B cell (primary cell): ENCODE measurements at places on chromosomes 3 and 15. TPM values are rescaled to one million over a fixed set of nuclear protein-coding genes. Genes with fewer than 3 reads are reported as not detected.

AADAC gene
- not detected in 2 replicates for total RNA-seq

EPB42 gene
- not detected in 2 replicates for total RNA-seq

ZNF860 gene
- 41.4 and 45.9 TPM in 2 replicates for total RNA-seq

GRCh38 chr15:76809412-76810103, 95.6 kb downstream of the SCAPER start:
- no peaks in the 10 kb centered on the region for H3K4me1 ChIP-seq
- DNase-seq: no peak
- H3K36me3 ChIP-seq: no peaks in the 10 kb centered on the region
- no peak overlapping the region for H3K4me3 ChIP-seq
- H3K27me3 ChIP-seq: no peaks in the 10 kb centered on the region

GRCh38 chr3:22990291-22991200, 212.6 kb upstream of the UBE2E2 start:
- no peak overlapping the region for H3K27ac ChIP-seq
- no peak for DNase-seq
- no peaks in the 10 kb centered on the region for H3K36me3 ChIP-seq
- H3K27me3 ChIP-seq: no peaks in the 10 kb centered on the region
- no peaks in the 10 kb centered on the region for H3K4me1 ChIP-seq

CLDN1 gene
- not detected in 2 replicates for total RNA-seq

DNA sequence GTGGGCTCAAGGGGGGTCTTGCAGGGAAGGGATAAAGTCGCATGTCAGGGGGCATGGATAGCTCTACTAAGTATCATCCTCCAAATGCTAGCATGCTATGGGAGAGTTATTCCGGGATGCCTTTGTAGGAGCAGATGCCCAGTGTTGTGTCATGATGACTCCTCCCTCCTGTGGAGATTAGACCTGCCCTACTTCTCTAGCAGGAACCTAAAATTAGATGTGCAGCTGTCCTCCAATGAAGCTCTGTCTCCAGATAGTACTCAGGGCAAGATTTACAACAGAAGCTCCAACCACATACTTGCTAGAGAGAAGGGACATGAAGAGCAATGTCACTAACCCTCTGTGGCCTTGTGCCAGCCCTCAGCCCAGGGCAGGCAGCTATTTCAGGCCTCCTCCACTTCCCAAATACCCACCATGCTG, 82.5 kb downstream of the AGBL1 start:
- DNase-seq: no peak
- H3K4me3 ChIP-seq: no peak overlapping the region
- H3K27ac ChIP-seq: no peak overlapping the region
- H3K36me3 ChIP-seq: no peaks in the 10 kb centered on the region

- H3K4me3 ChIP-seq: no peak overlapping the region
- no peak overlapping the region for H3K27ac ChIP-seq
- H3K4me1 ChIP-seq: no peaks in the 10 kb centered on the region
- no peak for DNase-seq
Observed at GRCh38 chr3:150059729-150060128, 89.0 kb upstream of the PFN2 start.

DNA sequence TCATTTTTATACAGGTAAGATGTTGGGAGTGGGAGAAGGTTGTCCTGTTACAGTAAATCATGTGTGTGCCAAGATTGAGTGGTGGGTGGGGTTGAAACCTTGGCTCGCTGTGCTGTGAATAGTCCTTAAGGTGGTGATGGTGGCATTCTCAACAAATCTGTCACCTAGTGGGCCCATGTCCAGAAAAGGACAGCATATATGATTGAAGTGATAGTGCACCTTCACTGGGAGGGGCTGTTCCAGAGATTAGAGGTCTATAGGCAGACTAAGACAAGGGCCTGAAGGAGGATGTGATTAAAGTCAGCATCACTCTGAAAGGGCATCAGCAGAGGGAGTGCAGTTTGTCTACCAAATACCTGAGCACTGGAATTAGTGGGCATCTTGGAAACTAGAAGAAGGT, 374.2 kb upstream of the C2CD4B start:
- no peaks in the 10 kb centered on the region for H3K4me1 ChIP-seq
- no peaks in the 10 kb centered on the region for H3K27me3 ChIP-seq
- DNase-seq: no peak
- no peaks in the 10 kb centered on the region for H3K36me3 ChIP-seq
- H3K27ac ChIP-seq: no peak overlapping the region

DNAH1 gene
- total RNA-seq: 47.2 and 47.6 TPM in 2 replicates

DNA sequence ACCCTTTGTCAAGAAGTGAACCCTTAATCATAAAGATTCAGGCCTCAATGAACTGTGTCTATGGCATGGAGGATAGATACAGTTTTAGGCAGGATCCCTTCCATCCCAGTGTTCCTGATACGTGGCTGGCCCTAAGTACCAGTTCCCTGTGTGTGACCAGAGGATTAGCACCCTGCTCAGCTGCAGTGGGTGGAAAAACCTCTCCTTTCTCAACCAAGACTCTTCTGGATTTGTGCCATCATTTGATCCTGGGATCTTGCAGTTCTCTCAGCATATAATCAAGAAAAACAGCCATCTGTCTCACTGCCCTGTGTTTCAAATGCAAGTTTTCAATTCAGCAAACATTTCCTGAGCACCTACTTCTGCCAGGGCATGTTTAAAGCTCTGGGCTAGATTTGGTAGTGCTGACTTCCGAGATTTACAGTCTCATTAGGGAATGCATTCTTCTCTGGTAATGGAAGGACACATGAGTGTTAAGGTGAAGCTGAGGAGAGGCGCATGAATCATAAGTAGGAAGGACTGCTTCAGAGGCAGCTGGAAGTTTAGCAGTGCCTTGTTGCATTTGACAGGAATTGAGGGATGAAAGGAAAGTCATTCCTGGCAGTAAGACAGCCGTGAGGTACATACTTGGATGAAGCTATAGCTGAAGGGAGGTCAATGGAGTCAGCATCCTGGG, 388.3 kb downstream of the MFSD1 start:
- peaks cover 10% of the 10 kb centered on the region for H3K4me1 ChIP-seq
- H3K4me3 ChIP-seq: no peak overlapping the region
- H3K27ac ChIP-seq: no peak overlapping the region
- no peaks in the 10 kb centered on the region for H3K27me3 ChIP-seq

DNA sequence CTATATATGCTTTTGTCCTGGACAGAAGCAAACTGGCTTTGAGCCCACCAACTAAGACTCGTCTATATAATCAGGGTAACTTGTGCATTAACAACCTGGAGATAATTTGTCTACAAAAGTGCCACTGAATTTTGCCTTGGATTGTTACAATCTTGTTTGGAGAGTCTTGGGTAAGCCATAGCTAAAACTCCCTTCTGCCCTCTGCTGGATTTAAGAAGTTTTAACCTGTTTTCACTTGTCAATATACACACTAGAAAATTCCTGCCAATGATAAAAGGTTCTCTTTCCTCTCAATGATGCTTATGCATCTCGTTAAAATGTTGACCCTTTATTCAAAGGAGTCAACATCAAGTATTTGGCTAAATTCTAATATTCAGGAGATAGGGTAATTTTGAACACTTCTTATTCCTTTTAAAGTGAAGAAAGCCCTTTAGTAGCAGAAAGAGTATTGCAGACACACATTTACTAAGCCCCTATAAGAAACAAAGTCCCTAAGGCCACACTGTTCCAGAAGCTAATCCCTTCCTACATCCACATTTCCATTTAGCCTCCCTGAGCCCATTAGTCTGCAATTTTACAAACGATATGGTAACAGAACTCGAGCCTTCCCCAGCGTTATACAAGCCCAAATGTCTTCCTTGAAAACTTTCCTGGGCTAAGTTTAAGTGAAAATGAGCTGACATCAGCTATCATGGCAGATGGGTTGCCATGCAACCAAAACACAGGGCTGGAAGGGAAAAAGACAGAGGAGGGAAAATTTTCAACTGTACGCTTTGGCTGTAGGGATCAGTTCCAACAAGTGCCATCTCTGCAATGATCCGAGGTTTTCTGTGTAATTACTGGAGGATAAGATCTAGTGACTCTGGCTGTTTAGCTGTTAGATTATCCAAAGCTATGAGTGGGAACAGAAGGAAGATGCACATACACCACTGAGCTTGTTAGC, 75.9 kb upstream of the FGF12 start:
- H3K27me3 ChIP-seq: no peaks in the 10 kb centered on the region
- no peak overlapping the region for H3K27ac ChIP-seq

GRCh38 chr15:28044121-28044672, 54.9 kb downstream of the OCA2 start:
- H3K27me3 ChIP-seq: no peaks in the 10 kb centered on the region
- no peaks in the 10 kb centered on the region for H3K36me3 ChIP-seq
- no peak overlapping the region for H3K4me3 ChIP-seq
- no peak overlapping the region for H3K27ac ChIP-seq
- no peak for DNase-seq

- H3K4me1 ChIP-seq: no peaks in the 10 kb centered on the region
- no peaks in the 10 kb centered on the region for H3K27me3 ChIP-seq
Observed at GRCh38 chr3:184636741-184637316, 75.0 kb downstream of the MAGEF1 start.

- no peaks in the 10 kb centered on the region for H3K27me3 ChIP-seq
- no peak for DNase-seq
Observed at GRCh38 chr3:56323986-56324420, 144.3 kb downstream of the ERC2 start.

DNA sequence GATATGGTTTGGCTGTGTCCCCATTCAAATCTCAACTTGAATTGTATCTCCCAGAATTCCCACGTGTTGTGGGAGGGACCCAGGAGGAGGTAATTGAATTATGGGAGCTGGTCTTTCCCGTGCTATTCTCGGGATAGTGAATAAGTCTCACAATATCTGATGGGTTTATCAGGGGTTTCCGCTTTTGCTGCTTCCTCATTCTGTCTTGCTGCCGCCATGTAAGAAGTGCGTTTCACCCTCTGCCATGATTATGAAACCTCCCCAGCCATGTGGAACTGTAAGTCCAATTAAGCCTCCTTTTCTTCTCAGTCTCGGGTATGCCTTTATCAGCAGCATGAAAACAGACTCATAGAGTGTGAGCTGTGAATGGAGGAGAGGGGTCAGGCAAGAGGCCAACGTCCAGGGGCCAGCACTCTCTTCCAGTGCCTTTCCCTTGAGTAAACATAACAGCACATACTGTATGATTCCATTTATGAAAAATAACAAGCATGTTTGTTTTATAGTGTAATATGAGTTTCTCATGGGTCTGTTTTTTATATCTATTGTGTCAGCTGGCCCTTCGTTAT, 16.3 kb upstream of the LCTL start:
- H3K4me3 ChIP-seq: no peak overlapping the region
- no peak for DNase-seq
- no peaks in the 10 kb centered on the region for H3K36me3 ChIP-seq
- H3K4me1 ChIP-seq: no peaks in the 10 kb centered on the region
- no peaks in the 10 kb centered on the region for H3K27me3 ChIP-seq
- no peak overlapping the region for H3K27ac ChIP-seq
